Lower lobe of right lung (tissue), 2 donors: ENCODE measurements at places on chromosomes 11 and 22. TPM values are rescaled to one million over a fixed set of nuclear protein-coding genes. Genes with fewer than 3 reads are reported as not detected.
A peak's percentile ranks its signal among the peaks of the same experiment; 100 is the strongest.

OR4B1 gene
- not detected for total RNA-seq

DNA sequence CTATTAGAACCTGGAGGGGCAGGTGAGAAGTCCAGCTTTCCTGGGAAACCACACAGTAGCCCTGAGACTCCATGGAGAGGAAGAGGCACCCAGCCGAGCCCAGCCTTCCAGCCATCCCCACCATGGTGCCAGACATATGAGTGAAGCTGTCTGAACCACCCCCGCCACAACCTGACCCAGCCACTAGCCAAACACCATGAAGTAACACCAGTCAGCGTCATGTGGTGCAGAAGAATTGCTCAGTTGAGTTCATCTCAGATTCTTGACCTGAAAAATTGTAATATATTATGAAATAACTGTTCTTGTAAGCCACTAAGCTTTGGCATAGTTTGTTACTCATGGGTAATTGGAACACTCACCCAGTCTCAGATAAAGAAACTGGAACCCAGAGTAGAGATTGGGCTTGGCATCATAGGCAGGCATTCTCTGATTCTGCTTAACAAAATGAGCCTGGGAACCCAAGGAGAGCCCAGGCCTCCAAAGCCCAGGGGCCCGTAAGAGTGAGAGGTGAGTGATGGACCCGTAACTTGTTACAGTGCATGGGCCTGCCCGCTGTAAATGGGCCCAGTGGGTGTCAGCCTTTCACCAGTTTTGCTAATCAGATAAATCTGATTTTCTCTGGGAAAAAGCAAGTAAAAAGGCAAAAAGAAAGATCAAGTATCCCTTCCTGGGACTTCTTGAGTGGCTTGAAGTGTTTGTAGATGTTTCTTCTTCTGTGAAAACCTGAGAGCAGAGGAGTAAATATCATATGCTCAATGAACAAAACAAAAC is 305.5 kb downstream of the DDX10 start:
- DNase-seq = no peak

- no peak for DNase-seq
Observed at GRCh38 chr22:46773076-46773475, 10.6 kb downstream of the TBC1D22A start.

FGF4 gene
- not detected for total RNA-seq

- no peak for DNase-seq
Observed at GRCh38 chr11:116279511-116279910, 493.3 kb downstream of the BUD13 start.

POU2F3 gene
- 4.6 TPM for total RNA-seq

TEX54 gene
- total RNA-seq = not detected

- DNase-seq = no peak
Observed at GRCh38 chr11:64867748-64868462, 10.5 kb downstream of the EHD1 start.

DNA sequence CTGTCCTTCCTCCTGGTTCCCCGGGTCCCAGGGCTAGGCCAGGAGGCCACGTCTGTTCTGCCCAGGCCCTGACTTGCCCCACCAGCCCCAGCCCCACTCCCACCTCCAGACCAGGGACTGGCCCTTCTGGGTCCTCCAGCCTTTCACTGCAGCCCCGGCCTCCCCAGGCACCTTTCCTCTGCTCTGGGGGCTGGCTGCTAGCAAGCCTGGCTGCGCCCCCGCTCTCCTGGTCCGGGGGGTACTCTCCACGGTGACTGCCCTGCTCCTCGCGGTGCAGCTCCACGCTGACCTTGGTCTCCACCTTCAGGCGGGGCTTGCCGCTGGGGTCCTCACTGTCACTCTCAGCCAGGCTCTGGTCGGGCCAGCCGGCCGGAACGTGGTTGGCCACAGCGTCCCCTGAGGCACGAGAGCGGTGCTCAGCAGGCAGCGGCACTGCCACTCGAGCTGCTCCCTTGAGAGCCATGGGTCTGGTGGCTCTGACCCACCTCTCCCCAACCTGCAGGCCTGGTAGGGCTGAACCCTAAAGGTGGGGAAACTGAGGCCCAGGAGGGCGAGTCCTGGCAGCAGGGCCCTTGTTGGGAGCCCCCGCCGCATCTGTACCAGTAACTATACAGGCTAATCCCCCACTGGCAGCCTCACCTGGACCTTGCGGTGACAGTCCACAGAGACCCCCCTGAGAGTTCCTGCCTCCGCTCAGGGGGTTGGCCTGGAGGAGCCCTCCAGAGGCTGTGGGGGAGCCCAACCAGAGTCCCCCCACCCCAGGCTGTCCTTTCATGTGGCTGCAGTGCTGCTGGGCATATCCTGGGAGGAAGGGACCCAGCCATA is 29.0 kb downstream of the TRMU start:
- peak; percentile 43 for DNase-seq

DNA sequence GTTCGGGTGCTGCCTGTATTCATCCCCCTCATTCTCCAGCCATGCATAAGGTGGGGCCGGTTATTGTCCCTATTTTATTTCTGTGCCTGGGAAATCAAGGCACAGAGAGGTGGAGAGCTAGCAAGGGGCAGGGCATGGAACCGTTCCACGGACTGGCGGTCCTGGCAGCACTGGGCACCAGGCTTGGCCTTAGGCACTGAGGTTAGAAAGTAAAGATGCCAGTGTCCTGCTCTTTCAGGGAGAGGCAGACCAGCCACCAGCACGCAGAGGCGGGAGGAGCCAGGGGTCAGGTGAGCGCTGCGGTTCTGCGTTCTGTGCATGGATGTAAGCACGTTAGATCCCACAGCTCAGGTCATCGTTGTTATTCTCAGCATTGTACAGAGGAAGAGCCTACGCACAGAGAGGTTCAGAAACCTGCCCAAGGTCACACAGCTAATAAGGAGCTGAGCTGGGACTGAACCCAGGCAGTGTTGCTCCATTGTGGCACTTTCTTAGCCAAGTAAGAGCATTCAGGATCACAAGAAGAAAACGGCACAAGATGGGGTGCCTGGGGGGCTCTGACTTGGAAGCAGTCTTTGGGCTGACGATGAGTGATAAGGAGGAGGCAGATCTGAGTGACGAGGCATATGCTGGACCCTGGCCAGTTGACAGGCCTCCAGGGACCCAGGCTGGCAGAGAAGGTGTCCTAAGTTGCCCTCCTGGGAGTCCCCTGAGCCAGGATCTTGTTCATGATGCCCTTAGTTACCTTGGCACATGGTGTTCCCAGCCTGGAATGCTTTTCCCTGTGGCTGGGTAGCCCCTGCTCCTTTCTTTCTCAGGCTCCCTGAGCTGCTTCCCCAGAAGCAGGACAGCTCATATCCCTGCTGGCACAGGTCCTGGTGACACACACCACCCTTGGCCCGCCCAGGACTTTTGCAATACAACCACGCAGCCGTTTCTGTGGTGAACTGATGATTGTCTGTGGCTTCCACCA is 41.1 kb downstream of the OSBPL5 start:
- DNase-seq = peak; percentile 63

PRR33 gene
- not detected for total RNA-seq

- DNase-seq = no peak
Observed at GRCh38 chr11:100777736-100778135, 90.6 kb downstream of the ARHGAP42 start.

HTR3A gene
- total RNA-seq = not detected

DNA sequence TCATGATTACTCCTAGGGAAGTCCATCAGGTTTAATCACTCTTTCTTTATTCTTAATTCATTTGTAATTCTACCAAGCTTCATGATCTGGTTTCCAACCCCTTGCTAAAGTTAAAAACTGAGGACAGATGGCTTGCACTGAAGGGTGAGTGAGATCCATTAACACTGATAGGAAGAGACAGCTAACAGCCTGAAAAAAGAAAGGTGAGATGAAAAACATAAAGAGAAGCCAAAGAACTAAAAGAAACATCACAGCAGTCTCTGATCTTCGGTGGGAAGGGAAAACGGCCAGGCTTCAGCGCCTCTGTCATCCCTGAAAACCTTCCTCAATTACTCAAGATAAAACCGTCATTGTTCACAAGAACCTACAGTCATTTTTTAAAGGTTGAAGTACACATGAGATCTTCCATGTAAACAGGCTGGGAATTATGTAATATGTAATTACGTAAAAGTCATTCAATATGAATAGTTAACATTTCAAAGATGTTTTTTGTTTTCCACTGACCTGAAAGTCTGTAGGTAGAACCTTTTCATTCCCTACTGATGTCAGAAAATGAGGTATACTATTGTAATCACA is 41.3 kb downstream of the VSIG10L2 start:
- DNase-seq = no peak

OR8G1 gene
- not detected for total RNA-seq

DNA sequence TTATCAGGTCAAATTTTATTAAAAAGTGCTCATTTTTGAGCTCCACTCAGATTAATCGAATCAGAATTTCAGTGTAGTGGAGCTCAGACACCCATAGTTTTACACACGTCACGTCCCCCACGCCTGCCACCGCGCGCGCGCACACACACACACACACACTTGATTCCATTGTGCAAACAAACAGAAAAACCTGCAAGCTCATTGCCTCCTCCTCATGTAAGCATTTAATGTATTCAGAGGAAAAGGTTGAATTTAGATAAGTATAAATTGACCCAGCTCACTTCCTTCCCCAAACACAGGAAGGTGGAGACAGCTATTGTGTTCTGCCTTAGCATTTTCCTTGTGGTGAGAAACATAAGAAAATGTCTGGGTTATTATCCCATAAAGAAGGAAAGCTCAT is 336.7 kb downstream of the LUZP2 start:
- no peak for DNase-seq

GRCh38 chr22:34161431-34162123 is 241.3 kb upstream of the LARGE1 start:
- no peak for DNase-seq

DNA sequence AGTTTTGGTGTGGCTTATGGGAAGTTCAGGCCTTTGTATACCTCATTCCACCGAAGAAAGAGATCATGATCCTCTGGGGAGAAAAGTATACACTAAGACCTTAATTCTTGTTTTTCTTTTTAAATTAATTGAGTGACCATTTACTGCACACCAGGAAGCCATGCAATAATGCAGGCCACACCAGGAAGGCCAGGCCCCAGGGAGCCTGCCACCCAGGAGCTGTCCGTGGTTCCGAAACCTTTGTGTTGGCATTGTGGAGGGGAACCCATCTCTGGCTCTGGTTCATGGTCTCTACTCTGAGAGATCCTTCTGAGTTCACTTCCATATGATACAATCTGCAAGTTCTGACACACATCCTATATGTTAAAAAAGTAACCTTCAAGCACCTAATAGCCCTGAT is 291.8 kb downstream of the MIAT start:
- no peak for DNase-seq

- no peak for DNase-seq
Observed at GRCh38 chr22:22348815-22349454, 104.3 kb downstream of the VPREB1 start.

C11orf52 gene
- total RNA-seq = 14.6 TPM

DNA sequence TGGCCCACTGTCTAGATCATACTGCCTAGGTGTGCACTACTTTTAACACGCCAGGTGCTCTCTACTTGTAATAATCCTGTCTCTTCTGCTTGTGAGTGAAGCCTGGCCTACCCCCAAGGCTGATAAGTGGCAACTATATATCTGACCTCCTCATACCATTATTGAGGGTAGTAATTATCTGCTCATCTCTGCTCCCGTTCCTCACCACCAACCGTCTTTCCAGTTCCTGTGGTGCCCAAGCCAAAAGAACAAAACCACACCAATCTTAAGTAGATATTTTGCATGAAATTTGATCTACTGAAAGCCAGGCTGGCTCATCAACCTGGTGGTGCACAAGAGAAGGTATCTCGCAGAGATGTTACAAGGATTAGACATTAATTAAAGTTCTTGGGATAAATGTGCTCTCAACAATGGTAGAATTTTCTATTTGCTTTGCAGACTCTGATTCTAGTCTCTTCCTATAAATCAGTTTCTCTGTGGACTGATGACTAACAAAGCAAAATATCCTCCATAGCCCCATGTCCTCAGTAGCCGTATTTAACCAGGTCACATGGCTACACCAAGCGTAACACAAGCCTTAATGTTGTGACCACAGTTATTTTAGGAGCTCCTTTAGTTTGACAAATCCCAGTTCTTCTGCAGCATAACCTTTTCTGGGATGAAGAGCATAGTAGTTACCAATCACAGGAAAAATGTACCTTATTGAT is 267.2 kb downstream of the NTM start:
- DNase-seq = no peak

GAL3ST3 gene
- total RNA-seq = not detected

- DNase-seq = no peak
Observed at GRCh38 chr11:46674463-46675287, 25.7 kb downstream of the ARHGAP1 start.

GRCh38 chr11:132131047-132131446 is 760.6 kb downstream of the NTM start:
- no peak for DNase-seq

TREH gene
- total RNA-seq = 0.30 TPM

DNA sequence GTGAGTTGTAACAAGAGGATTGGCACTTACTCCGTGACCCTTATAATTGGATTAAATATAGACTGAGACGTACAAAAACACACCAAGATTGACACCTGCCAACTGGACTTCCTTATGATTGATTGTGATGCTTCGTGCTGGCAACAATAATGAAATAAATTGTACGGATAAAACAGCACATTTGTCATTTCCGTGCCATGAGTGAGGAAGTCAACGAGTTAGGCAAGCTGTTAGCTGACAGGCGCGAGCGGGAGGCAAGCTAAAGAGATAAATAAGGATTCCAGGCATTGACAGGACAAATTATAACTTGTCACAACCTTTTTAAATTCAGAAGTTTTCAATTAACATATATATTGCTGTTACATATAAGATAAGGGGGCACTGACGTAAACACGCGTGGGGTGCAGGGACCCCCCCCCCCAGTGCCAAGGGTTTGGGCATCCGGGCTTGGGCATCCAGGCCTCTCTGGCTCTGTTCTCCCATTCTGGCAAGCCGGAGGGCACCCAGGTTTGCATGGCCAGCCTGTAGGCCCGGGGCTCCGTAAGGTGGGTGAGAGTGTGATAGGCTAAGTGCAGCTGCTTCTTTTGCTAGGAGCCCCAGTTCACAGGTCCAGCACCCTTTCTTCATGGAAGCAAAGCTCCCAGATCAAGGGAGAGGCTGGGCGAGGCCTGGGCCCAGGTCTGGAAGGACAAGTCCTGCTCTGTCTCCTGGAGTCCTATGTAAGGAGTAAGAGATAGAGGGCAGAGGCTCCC is 11.2 kb upstream of the PAX6 start:
- DNase-seq = no peak

FIBIN gene
- 27.8 TPM for total RNA-seq

KRTAP5-11 gene
- not detected for total RNA-seq

- no peak for DNase-seq
Observed at GRCh38 chr11:112455791-112456190, 195.1 kb upstream of the PLET1 start.

DNA sequence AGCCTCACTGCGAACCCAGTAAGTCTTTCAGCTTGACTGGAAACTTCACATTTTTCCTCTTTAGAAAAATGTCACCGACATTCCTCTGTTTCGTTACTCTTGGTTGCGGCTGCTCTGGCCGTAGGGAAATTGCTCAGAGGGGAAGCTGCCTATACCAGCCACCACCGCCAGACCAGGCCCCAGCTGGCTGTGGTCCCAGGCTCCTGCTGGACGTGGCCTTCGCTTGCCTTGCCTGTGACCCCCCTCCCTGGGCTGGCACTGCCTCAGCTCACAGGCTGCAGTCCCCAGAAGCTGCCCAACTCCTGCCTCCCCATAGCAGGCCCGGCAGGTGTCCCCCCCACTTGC is 197.8 kb downstream of the MN1 start:
- DNase-seq = no peak
